AG08395 (cell line): ENCODE measurements at places on chromosomes 2 and 18.

DNA sequence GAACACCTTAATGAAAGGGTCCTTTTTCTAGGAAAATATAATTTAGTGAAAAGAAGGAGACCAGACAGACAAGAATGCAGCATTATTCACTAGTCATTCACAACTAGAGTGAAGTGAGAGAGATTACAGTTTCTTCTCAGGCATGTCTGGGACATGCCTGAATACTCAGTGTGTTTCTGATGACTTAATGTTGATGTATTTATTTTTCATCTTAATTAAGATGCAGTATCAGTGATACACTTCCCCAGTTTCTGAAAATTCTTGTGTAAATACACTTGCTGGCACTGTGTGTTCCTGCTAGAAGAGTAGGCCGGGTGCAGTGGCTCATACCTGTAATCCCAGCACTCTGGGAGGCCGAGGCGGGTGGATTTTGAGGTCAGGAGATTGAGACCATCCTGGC lies 143.6 kb downstream of the MYO3B start:
- DNase-seq = no peak

- DNase-seq = no peak
Observed at GRCh38 chr18:70553245-70553935, 264.5 kb downstream of the SOCS6 start.

GRCh38 chr2:68831686-68832232 lies 39.4 kb downstream of the BMP10 start:
- DNase-seq = peak; percentile 55

- no peak for DNase-seq
Observed at GRCh38 chr2:28378679-28379584, 13.7 kb upstream of the FOSL2 start.

GRCh38 chr2:197405582-197405981 lies 29.2 kb downstream of the SF3B1 start:
- no peak for DNase-seq

DNA sequence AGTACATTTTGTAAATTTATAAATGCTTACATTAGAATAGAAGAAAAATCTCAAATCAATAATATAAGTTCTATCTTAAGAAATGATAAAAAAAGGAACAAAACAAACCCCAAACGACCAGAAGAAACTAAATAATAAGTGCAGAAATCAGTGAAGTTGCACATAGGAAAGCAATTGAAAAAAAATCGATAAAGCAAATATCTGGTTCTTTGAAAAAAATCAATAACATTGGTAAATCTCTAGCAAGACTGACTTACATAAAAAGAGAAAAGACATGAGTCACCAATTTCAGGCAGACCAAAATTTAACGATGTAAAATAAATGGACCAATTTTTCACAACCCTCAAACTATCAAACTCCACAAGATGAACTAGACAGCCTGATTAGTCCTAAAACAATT lies 249.9 kb upstream of the HDAC4 start:
- no peak for DNase-seq

- DNase-seq = no peak
Observed at GRCh38 chr2:120133572-120134244, 89.5 kb downstream of the TMEM185B start.

DNA sequence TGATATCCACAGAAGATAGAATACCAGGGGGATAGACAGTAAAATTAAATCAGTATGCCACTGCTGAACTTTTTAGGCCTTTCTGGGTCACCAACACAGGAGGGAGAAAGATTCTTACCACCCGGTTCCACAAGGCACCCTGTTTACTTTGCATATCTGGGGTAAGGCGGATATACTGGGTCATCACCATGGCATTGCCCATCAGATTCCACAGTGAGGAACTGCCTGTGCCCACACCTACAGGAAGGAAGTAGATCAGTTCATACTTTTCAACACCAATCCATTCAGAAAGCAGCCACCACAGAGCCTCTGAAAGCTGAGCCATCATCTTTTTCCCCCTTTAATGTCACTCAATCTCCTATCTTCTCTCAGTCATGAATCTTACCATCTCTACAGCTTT lies 2.0 kb downstream of the LMAN2L start:
- DNase-seq = no peak

GRCh38 chr2:85257970-85258605 lies 69.7 kb downstream of the TGOLN2 start:
- DNase-seq = peak; percentile 42

DNA sequence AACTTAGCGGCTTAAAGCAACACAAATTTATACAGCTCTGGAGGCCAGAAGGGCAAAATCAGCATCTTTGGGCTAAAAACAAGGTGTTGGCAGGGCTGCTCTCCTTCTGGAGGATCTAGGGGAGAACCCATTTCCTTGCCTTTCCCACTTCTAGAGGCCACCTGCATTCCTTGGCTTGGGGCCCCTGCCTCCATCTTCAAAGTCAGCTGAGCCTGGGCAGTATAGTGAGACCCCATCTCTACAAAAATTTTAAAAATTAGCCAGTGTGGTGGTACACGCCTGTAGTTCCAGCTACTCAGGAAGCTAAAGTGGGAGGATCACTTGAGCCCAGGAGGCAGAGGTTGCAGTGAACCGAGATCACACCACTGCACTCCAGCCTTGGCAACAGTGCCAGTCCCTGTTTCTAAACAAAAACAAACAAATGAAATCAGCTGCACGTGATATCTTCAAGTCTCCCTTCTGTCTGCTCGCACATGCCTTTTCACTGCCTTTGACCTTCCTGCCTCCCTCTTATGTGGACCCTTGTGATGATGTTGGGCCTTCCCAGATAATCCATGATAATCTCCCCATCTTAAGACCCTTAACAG lies 200.6 kb downstream of the ZFP36L2 start:
- DNase-seq = no peak

DNA sequence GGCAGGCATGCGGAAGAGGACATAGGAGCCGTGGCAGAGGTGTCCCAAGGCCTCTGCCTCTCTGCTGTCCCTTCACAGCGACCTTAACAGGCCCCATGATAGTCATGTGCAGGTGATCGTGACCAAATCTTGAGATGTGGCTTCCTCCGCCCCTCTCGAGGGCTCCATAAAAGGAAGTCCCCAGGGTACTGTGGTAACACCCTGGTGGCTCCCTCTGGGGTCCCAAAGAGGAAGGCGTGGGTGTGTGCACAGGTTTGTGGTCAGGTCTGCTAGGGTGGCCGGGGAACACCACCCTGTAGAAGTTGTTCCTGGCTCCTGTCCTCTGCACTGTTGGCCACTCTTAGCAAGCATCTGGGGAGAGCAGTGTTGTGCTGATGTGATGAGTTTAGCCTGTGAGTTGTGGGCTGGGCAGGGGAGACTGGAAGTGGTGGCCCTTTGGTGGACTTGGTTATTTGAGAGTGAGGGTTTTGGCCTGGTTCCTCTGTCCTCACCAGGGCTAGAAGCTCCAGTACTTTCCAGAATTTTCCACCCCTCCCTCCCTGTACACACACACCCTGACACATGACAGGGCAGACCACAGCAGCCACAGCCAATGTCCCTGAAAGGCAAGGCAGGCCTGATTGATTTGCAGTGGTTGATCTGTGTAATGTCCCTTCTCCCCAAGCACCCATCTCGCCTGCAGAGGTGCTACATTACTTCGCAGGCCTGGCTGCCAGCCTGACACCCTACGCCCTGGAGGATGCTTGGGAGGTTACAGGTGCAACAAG lies 68.9 kb upstream of the BOD1L2 start:
- no peak for DNase-seq

- DNase-seq = no peak
Observed at GRCh38 chr2:237901932-237902850, 42.8 kb downstream of the RAMP1 start.

GRCh38 chr2:176652300-176653182 lies 383.3 kb downstream of the MTX2 start:
- DNase-seq = peak; percentile 63

GRCh38 chr2:148201075-148202004 lies 180.4 kb downstream of the MBD5 start:
- DNase-seq = peak; percentile 10

DNA sequence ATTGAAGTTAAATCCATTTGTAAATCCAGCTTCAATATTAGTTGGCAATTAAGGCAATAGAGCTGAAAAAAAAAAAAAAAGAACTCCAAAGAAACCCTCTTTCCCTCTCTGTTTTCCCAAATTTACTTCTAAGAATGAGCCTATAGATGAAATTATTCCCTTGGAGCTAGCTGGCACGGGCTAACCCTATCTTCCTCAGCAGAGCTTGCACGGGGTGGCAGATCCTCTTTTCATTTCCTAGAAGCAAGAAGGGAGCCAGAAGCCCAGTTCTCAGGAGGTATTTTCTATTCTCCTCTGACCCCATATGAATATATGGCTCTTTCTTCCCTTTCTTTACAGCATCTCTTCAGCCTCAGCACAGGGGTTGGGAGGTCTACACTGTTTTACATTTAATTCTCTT lies 426.0 kb downstream of the TGIF1 start:
- no peak for DNase-seq

DNA sequence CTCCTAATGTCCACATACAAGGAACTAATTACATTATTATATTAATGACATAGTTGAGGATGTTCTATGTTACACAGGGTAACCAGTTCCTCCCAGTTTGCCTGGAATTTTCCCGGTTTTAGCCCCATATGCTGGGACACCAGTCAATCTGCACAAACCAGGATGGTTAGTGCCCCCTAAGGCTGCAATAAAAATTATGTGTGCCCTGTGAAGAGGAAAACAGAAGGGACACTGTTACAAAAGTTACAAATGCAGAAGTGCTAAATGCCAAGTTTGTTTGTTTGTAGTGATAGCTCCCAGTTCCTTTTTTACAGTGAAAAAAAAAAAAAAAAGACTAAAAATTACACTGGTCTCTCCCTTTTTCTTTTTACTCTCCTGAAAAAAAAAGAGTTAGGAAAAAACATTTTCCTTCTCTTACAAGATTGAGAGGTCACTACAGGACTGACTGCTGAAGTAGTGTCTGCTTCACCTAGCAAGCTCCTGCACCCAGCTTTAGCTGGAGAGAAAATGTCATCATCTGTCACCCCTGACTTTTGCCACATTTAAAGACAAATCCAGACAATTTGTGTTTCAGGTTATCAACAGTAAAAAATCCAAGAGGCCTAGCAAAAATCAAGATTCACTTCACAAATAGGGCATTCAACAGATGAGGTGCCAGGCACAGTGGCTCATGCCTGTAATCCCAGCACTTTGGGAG lies 3.2 kb downstream of the ANKRD44 start:
- no peak for DNase-seq

DNA sequence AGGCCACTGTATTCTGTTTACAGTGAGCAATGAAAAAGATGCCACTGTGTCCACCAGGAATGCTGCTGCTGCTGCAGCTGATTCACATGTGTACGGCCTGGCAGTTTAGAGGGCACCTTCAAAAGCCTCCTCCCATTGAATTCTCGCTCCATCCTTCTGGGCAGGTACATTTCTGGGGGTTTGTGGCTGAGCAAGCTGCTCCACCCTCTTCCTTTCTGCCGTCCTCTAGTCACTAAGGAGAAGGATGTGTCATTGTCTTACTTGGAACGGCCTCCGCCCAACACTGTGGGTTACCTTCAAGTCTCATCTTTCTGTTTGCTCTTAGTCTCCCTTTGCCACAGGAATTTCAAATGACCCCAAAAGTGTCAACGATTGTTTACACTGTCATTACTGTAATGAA lies 182.0 kb downstream of the ZBTB7C start:
- DNase-seq = no peak

DNA sequence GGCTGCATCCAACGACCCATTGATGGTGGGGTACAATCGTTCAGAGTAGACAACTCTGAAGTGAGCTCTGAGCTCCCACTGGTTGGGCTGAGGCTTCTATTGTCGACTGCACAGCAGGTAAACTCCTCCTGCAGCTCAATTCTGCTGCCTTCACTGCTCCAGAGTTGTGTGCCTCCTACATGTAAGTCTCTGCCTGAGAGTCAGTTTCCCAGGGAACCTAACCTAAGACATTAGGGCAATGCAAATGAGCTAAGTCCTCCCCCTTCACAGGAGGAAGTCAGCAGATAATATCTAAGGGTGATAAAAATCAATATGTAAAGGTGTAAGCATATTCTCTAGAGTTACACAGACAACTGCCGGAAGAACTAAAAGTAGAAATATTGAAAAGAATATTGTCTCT lies 22.5 kb upstream of the ACYP2 start:
- no peak for DNase-seq
